ENCODE measurements at places on chromosomes 3 and 15.

- DNase-seq = no peak
Measured at GRCh38 chr15:31216215-31216911, 110.3 kb upstream of the KLF13 start.

- DNase-seq = no peak
Measured at GRCh38 chr3:169787791-169788190, 14.6 kb downstream of the MYNN start.

- DNase-seq = peak; percentile 22
Measured at GRCh38 chr3:127961963-127962362, 46.9 kb downstream of the KBTBD12 start.

GRCh38 chr15:57969355-57969754, 96.2 kb downstream of the ALDH1A2 start:
- peak; percentile 19 for DNase-seq

DNA sequence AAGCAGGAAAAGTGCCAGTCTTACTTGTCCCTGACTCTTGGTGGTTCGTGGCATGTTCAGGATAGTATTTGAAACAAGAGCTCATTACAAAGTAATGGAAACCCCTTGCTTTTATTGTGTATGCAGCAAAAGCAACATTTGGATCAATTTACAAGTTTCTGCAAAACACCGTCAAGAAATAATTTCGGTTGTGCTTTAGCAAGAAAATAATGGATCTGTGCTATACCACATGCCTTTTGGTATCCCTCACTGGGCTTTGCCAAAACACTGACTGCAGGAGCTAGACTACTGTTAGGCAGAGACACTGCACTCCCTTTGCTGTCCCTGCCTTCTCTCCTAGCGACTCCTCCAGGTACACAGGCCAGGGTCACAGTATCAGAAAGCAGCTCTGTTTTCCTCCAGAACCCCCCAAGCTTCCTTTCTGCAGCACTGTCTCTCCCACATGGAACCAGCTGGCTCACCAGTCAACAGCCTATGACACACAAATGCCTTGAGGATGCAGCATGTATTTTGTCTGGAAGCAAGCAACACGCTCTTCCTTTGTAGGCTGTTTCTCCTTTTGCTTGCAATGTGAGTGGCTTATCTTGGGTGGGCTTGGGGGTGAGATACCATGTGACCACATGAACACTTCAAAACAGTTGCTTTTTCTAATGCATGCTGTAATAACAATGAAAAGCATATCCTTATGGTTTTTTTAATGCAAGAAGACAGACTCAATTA, 111.4 kb downstream of the PGPEP1L start:
- peak; percentile 80 for DNase-seq

DNA sequence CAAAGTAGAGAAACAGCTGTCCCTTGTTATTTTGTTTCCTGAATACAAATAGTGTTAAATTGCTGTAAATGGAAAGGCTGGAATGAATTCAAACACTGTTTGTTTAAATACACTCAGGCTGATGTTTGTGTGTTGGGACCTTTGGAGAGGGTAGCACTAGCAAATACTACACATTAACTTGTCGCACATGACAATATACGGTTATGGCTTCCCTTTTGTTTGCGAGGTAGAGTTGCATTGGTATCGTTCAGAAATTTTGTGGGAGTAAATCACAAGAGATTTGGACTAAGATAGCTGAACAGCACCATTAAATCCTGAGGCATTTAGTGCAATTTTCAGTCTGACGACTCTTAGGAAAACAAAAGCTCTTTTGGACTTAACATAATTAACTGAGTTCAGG, 213.0 kb upstream of the ROBO2 start:
- DNase-seq = no peak

GRCh38 chr3:67946436-67946835, 292.0 kb upstream of the SUCLG2 start:
- peak; percentile 11 for DNase-seq

GRCh38 chr3:35617370-35617769, 22.0 kb upstream of the ARPP21 start:
- DNase-seq = no peak

GRCh38 chr3:185823078-185824044, 1.5 kb downstream of the IGF2BP2 start:
- no peak for DNase-seq

DNA sequence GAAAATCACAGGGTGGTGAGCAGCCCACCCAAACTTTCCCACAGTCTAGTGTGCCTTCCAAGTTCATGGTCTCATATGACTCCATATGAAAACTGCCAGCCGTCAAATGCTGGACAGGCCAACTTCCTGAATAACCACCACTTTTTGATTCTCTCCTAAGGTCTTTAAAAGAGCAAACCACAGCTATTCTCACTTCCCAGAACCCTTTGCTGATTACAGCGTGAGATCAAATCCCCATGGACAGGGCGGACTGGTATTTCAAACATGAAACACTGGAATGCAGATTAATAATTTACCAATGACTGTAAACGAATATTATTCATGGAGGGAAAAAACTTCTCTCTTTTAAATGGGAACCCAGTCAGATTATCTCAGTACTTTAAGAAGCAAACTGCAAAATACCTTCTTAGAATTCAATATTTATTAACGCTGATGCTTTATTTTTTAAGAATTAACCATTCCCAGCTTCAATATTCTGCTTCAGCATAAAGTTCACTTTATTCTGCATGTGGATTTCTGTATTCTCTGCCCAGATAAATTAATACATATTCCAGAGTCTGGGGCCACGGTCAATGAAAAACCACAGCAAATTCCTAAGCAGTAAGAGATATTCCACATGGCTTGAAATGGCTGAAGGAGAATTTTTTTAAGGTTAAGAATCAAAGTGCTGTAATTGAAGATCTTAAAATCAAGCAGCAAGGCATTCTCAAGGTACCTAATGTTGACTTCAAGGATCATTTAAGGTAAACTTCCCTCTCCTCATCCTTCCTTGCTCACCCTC, 42.9 kb downstream of the MYO1E start:
- peak; percentile 82 for DNase-seq

DNA sequence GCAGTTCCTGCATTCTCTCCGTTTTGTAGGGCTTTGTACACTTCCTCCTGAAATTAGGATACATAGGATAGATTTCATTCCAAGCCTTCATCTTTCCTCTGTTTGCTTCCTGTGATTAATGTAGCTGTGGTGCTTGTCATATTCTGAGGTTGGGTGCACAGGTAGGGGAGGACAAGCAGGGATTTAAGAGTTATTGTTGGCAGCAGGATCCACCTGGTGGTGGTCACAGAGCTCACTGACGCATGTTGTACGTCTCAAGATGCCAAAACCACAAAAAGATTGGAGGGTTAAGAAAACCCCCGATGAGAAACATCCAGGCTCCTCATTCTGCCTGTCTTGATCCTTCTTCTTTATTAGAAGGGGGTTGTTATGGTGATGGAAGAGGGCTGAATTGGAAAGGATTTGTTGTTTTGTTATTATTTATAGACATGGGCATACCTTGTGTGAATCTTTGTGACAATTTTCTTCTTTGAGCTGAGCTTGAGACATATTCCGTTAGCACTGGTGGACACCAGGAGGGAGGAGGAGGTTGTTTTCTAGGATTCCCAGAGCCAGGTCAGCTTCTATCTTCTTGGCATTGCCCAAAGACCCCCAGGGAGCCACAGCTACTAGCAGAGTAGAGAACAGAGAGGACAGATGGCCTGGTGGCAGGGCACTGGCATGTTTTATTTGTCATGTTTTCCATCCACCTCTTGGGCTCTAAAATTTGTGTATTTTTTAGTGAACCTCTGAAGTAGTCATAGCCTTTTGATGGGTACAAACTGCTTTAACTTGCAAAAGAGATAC, 57.7 kb upstream of the LARS2 start:
- DNase-seq = no peak

DNA sequence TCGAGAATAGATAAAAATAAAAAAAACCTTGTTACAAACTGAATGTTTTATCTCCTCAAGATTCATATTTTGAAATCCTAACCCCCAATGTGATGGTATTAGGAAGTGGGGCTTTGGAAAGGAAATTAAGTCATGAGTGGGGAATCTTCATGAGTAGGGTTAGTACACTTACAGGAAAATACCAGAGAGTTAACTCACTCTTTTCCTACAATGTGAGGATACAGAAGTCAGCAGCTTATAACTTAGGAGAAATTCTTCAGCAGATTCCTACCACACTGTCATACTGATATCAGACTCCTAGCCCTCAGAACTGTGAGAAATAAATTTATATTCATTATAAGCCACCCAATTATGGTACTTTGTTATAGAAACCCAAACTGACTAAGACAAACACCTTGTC, 453.1 kb downstream of the GBE1 start:
- peak; percentile 21 for DNase-seq

DNA sequence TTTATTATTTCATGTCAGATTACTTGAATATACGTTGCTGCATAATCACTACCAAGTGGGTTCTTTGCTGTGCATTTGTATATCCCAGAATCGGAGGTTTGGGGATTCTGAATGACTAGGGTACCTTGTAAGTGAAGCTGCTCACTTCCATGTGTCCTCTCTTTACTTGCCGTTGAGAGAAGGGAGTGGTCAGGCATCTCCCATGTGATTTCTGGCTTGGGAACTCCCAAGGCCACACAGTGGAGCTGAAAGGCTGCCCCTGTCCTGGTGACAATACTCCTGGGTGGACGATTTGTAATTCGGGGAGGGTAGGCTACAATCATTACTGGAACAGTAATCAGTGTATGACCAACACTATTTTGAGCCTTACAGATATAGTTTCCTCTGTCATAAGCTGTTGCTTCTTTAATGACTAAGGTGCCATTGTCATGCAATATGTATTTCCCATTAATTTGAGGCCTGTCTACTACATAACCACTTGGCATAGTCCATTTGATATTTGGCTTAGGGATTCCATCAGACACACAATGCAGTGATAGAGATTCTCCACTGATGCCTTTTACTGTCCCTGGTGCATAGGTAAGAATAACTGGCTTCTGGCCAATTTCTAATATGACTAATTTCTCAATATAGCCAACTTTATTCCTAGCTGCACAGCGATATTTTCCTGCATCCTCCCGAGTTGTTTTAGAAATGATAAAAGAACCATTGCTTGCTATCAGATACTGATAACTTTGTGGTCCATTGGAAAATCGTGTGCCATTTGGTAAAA, 24.0 kb downstream of the IGSF10 start:
- DNase-seq = no peak

DNA sequence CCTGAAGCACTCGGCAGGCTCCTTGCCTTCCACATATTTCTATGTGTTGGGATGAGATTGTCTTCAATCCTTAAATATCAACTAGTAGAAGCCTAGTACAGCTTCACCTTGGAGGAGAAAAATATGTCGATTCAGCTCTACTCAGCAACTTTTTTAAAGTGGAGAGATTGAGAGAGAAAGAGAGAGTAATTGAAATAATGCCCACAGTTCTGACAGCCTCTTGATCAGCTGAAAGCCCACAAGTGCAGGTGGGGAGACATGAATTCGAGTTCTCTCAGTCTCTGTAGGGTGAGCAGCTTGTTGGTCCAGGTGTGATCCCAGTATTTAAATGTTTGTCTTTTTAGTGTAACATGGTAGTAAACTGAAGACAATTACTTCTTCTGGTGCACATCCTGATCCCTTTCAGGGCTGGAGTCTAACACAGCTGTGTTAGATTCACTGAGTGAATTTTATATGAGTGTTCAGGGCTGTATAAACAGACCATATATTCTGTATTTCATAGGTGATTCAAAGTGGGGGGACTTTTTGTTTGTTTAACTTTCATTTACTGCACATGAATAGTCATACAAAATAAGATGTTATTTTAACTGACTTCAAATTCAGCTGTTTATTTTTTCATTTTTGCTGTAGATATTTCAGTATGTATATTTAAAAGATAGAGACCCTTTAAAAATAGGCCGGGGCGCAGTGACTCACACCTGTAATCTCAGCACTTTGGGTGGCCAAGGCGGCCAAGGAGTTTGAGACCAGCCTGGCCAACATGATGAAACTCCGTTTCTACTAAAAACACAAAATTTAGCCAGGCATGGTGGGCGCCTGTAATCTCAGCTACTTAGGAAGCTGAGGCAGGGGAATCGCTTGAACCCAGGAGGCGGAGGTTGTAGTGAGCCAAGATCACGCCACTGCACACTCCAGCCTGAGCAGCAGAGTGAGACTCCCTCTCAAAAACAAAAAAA, 64.0 kb downstream of the ST6GAL1 start:
- DNase-seq = no peak

DNA sequence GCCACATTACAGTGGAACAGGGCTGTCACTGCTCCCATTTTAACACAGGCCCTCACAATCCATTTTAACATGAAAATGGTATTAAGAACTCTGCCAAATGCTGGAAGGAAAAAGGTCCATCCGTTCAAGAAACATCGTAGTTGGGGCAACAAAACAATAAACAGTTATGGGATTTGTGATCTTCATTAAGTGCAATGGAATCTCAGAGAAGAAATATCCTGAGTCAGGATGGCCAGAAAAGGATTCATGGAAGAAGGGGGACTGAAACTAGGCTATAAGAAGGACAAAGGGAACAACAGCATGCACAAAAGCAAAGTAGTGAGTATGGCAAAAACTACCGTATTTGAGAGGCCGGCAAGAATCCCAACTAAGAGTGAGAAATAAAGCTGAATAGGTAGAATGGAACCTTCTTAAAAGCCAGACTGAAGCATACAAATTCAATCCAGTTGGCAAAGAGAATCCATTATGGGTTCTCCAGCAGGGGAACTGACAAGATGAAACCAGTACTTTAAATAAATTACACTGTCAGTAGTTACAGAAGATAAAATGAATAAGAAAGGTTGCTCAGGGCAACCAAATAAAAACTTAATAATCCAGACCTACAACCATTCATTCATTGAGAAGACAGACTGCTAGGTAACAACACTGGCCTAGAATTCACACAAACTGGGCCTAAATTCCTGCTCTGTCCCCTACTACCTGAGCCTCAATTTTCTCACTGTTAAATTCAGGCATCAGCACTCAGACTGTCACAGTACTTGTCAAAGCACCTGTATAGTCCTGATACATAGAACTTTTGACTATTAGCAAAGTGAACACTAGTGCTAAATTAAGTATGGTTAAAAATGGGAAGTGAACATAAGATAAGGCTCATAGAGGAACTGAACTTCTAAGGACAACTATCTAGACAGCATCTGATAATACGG, 6.3 kb downstream of the TBL1XR1 start:
- peak; percentile 47 for DNase-seq

- DNase-seq = no peak
Measured at GRCh38 chr15:74264081-74264501, 28.0 kb downstream of the CCDC33 start.

DNA sequence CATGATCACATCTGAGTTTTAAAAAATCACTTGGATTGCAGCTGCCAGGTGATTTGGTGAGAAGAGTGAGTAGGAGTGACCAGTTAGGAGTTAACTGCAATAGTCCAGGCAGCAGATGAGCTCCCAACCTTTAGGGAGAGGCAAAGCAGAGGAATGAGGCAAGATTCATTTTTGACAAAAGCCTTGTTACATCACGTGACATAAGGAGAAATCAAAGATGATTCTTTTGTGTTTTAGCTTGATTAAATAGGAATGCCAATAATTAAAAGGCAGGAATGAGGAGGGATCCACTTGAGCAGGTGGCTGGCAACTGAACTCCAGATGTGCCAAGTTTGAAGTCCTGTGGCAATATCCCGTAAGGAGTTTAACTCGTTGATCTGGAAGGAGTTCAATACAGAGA, 2.5 kb downstream of the GATM start:
- no peak for DNase-seq

DNA sequence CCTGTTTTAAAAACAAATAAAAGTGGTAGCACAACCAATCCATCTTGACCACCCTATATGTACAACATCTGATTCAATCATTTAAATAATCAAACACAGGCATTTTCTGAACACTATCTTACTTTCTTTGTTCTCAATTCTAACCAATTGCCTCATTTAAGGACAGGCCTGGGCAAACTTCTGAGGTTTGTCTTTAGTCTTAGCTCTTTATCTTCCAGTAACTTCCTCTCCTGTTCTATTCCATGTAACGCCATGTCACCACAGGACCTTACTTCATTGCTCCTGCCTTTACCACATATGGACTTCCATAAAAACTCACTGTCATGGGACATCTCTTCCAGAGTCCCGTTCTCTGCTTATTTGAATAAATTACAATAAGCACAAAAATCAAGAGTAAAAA, 14.9 kb downstream of the HDGFL3 start:
- DNase-seq = no peak

Data from astrocyte of the spinal cord (primary cell).